ENCODE measurements at places on chromosomes 4 and X. TPM values are rescaled to one million over a fixed set of nuclear protein-coding genes. Genes with fewer than 3 reads are reported as not detected.

The HOPX gene
- total RNA-seq = 93.4 TPM

The FANCB gene
- 11.2 TPM for total RNA-seq

The MYOZ2 gene
- total RNA-seq = not detected

The RGN gene
- total RNA-seq = not detected

The AR gene
- total RNA-seq = 0.02 TPM

The NMU gene
- total RNA-seq = not detected

The RAB40AL gene
- not detected for total RNA-seq

The POU3F4 gene
- total RNA-seq = not detected
